Activated B cell treated with CpG ODN at 0.5 μM for 24 hours (primary cell): ENCODE measurements at places on chromosomes 2 and 18. TPM values are rescaled to one million over a fixed set of nuclear protein-coding genes. Genes with fewer than 3 reads are reported as not detected.

DNA sequence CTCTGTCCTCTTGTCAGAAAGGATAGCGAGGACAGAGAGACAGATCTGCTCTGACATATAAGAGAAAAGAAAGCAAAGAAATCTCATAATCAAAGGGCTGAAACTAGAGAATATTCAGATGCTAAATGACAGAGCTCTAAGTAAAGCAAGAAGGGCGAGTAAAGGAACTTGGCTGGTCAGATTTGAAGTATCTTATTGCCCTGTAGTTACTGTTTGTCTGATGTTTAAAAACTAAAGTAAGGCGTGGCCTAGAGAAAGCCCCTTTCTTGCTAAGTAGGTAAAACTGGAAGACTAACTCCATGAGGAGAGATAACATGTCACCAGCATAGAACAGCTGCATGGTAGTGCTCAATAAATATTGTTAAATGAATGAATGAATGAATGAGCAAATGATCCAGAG, 70.0 kb downstream of the CRACDL start:
- H3K36me3 ChIP-seq: no peaks in the 10 kb centered on the region
- no peak overlapping the region for H3K27ac ChIP-seq
- no peaks in the 10 kb centered on the region for H3K27me3 ChIP-seq
- H3K4me3 ChIP-seq: no peak overlapping the region

SNED1 gene
- 44.7 and 59.8 TPM in 2 replicates for total RNA-seq

ITM2C gene
- 102 and 117 TPM in 2 replicates for total RNA-seq

TMEM200C gene
- not detected in 2 replicates for total RNA-seq

NMUR1 gene
- not detected in 2 replicates for total RNA-seq

DNA sequence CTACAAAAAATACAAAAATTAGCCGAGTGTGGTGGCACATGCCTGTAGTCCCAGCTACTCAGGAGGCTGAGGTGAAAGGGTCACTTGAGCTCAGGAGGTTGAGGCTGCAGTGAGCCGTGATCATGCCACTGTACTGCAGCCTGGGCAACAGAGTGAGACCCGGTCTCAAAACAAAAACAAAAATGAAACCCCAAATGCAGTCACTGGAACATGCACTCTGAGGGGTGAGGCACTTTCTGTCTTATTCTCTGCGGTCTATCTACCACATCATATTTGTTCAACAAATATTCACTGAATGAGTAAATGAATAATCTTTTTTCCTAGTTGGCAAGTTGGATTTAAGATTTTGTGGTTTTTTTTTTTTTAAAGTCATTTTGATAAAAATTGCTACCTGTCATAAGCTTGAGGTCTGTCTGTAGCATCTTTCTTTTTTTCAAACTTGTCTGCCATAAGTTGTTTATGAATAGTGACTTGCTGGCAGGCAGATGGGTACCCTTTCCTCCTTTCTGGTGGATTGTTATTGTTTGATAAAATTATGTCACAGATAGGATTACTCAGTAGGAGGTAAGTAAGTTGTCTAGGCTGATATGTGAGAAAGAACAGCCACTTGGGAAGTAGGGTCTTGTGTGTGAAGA, 11.8 kb downstream of the CHRNA1 start:
- peak overlapping the region; percentile 19 for H3K4me3 ChIP-seq
- H3K36me3 ChIP-seq: no peaks in the 10 kb centered on the region
- H3K4me1 ChIP-seq: peaks cover 50% of the 10 kb centered on the region
- peaks cover 3% of the 10 kb centered on the region for H3K27me3 ChIP-seq
- DNase-seq: no peak
- peak overlapping the region; percentile 54 for H3K27ac ChIP-seq

DNA sequence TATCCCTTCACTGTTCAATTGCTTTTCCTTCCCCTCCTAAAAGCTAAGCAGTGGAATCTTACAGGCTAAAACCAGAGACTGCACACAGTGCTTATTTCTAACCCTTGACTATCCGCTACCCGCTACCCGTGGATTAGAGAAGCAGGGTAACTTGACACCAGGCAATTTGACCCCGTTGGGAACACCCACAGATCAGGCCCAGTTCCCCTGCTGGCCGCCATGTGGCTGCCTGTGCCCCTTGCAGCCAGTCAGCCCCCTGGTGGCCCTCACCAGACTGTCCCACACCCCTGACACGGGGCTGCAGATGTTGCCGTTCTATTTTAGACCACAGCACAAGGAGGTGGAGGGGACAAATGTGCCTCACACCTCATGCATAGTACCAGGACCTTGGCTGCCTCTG, 74.8 kb downstream of the TXNL1 start:
- peaks cover 2% of the 10 kb centered on the region for H3K27me3 ChIP-seq
- no peak overlapping the region for H3K4me3 ChIP-seq
- no peaks in the 10 kb centered on the region for H3K36me3 ChIP-seq
- DNase-seq: no peak

GRCh38 chr2:137221797-137222492, 456.6 kb downstream of the THSD7B start:
- no peak overlapping the region for H3K27ac ChIP-seq
- no peaks in the 10 kb centered on the region for H3K36me3 ChIP-seq
- H3K4me1 ChIP-seq: no peaks in the 10 kb centered on the region
- DNase-seq: no peak
- no peaks in the 10 kb centered on the region for H3K27me3 ChIP-seq

- H3K27me3 ChIP-seq: no peaks in the 10 kb centered on the region
- H3K27ac ChIP-seq: no peak overlapping the region
- no peak overlapping the region for H3K4me3 ChIP-seq
- no peaks in the 10 kb centered on the region for H3K36me3 ChIP-seq
- H3K4me1 ChIP-seq: peaks cover 3% of the 10 kb centered on the region
These were observed 4.8 kb downstream of the ANO7 start for GRCh38 chr2:241193271-241193670.
